ENCODE measurements at places on chromosomes 3 and 15. TPM values are rescaled to one million over a fixed set of nuclear protein-coding genes. Genes with fewer than 3 reads are reported as not detected.

Gene ATP13A5
- total RNA-seq = not detected

Gene GHSR
- total RNA-seq = not detected

Gene SLC9C1
- 0.09 TPM for total RNA-seq

Gene GOLGA8Q
- total RNA-seq = 1.1 TPM

Gene ARL6IP5
- 111 TPM for total RNA-seq

Gene ADAMTS7
- total RNA-seq = 64.7 TPM

Gene ZNF639
- 28.4 TPM for total RNA-seq

Gene CYP11A1
- total RNA-seq = not detected

Gene CPA3
- 1.7 TPM for total RNA-seq

Gene BHLHE40
- total RNA-seq = 57.4 TPM

Gene RBP2
- total RNA-seq = not detected

Gene CTNNB1
- total RNA-seq = 513 TPM

Gene CA12
- 1.8 TPM for total RNA-seq

Gene RTP3
- not detected for total RNA-seq

Gene SNX22
- 0.14 TPM for total RNA-seq

Gene SLC22A13
- 0.44 TPM for total RNA-seq

Gene USP19
- total RNA-seq = 39.1 TPM

Gene LCTL
- total RNA-seq = not detected

Gene GOLGA6D
- total RNA-seq = not detected

Gene TRIP4
- 31.1 TPM for total RNA-seq

Gene DUOX2
- total RNA-seq = not detected

Gene NPAP1
- total RNA-seq = not detected

Gene OR5K2
- total RNA-seq = not detected

Gene CCRL2
- 3.9 TPM for total RNA-seq

Gene CLDN16
- not detected for total RNA-seq

Gene ADAM10
- 203 TPM for total RNA-seq

Gene TKT
- total RNA-seq = 510 TPM

Gene MNS1
- 2.6 TPM for total RNA-seq

Gene NUP210
- 0.84 TPM for total RNA-seq

Gene BTLA
- not detected for total RNA-seq

Gene C3orf70
- total RNA-seq = 0.18 TPM

Gene LTK
- total RNA-seq = 0.21 TPM

Gene SCG5
- total RNA-seq = 3.3 TPM

Gene PLOD2
- total RNA-seq = 228 TPM

Gene CELSR3
- 0.71 TPM for total RNA-seq

Gene GAP43
- not detected for total RNA-seq

Gene CAND2
- 11.0 TPM for total RNA-seq

Gene THSD4
- total RNA-seq = 25.4 TPM

Gene DLEC1
- not detected for total RNA-seq

Gene NR1I2
- not detected for total RNA-seq

Gene ZNF662
- 0.83 TPM for total RNA-seq

Gene UPK1B
- not detected for total RNA-seq

Gene MED12L
- total RNA-seq = 0.23 TPM

Gene TMEM43
- 80.6 TPM for total RNA-seq

Gene C3orf49
- total RNA-seq = not detected

Gene CYFIP1
- 135 TPM for total RNA-seq

Gene TMC3
- total RNA-seq = not detected

Gene UBAP1L
- 3.9 TPM for total RNA-seq

Gene IGF2BP2
- total RNA-seq = 130 TPM

Gene STRC
- not detected for total RNA-seq

Gene MYL3
- not detected for total RNA-seq

Gene FAM43A
- 307 TPM for total RNA-seq

Gene EIF2B5
- 38.8 TPM for total RNA-seq

Gene EFCC1
- 0.73 TPM for total RNA-seq

Gene DNASE1L3
- 0.99 TPM for total RNA-seq

Gene RCCD1
- total RNA-seq = 15.3 TPM

Gene PTX3
- 172 TPM for total RNA-seq

Gene BFSP2
- total RNA-seq = not detected
